ENCODE measurements at places on chromosomes 6 and 20.
A peak's percentile ranks its signal among the peaks of the same experiment; 100 is the strongest.

- DNase-seq: no peak
These were observed 213.1 kb downstream of the PREX1 start for GRCh38 chr20:48614593-48615274.

DNA sequence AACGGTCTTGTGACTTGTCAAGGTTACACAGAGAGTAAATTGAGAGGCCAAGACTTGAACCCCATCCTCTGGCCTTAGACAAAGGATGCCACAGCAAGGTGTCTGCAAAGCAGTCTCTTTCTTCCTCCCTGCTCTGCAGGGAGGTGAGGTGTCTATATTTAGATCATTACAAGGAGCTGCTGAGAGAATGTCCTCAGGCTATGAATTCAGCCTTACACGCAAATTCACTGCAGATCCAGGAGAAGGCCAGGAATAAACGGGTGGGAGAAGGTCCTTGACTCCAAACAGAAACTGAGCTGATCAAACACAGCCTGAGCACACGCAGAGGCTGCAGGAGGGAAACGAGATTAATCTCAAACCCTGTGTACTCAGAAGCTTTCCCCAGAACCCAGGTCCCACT, 48.6 kb upstream of the PTPRT start:
- no peak for DNase-seq

DNA sequence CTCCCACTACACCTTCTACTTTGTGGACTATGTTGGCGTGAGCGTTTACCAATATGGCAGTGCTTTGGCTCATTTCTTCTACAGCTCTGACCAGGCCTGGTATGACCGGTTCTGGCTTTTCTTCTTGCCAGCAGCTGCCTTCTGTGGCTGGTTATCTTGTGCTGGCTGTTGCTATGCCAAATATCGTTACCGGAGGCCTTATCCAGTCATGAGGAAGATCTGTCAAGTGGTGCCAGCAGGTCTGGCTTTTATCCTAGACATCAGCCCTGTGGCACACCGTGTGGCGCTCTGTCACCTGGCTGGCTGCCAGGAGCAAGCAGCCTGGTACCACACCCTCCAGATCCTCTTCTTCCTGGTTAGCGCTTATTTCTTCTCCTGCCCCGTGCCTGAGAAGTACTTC, 16.5 kb upstream of the EFHC1 start:
- no peak for DNase-seq

GRCh38 chr20:22791877-22792525, 207.6 kb upstream of the FOXA2 start:
- no peak for DNase-seq

DNA sequence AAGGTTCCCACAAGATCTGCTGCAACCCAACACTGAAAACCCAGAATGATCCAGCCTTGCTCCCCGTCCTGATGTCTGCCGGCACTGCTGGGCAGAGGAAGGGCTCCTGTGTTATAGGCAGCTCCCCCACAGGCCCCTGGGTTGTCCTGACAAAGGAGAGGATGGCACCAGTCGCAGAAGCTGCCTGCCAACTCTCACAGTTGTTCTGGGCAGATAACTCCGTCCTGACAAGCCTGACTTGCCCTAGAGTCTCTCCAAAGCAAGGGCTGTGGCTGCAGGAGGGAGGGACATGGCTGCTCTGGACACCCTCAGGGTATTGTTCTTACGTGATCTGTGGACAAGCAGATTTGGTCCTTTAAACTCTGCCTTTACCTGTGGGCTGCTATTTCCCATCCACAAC, 243.8 kb downstream of the CDH26 start:
- no peak for DNase-seq

DNA sequence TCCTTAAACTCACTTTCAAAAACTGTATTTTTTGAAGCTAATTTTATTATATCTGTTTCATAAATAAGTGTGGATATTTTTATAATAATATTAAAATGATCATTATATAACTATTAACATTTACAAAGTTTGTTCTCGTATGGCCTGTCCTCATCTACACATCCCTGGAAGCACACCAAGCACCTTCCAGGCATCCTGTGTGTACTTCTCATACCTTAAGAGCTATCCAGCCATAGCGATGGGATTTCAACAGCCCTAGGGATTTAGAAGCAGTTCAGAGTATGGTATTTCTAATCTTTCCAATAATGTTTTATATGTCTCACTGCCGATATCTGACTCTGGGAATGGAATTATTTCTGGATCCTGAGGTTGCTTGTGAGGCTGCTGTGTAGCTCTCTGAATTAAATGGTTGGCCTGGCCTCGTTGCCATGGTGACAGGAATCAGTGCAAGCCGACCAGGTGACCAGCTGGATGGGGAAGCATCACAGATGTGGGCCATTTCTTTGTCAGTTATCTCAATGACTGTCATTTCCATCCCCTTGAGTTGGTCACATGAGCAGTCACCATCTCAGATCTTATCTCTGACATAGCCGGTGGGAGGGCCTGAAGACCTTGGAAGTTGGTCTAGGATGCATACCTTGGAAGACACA, 265.2 kb upstream of the RIN2 start:
- DNase-seq: no peak

- DNase-seq: no peak
These were observed 103.7 kb downstream of the ARID1B start for GRCh38 chr6:156880913-156881312.

GRCh38 chr6:119308048-119308570, 41.5 kb downstream of the MAN1A1 start:
- DNase-seq: no peak

DNA sequence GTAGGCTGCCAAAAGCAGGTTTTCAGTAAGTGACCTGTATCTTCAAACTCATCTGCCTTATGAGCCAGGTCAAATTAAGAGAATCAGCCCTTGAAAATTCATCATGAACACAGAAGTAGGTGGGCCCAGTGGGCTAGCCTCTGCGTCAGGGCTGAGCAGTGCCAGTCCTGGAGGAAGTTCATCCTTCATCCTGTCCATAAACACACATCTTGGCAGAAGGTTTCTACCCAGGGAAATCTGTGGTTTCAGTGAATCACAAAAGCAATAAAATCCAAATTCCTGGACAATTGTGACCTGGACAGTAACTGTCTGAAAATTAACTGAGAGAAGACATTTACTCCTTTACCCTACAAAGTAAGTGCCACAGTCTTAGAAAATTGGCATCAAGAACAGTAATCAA, 72.4 kb downstream of the ATG5 start:
- no peak for DNase-seq

GRCh38 chr6:93574299-93574698, 154.9 kb upstream of the EPHA7 start:
- no peak for DNase-seq

GRCh38 chr20:60820918-60821317, 431.1 kb upstream of the CDH4 start:
- no peak for DNase-seq

GRCh38 chr20:39268981-39269461, 306.9 kb downstream of the DHX35 start:
- DNase-seq: peak; percentile 7

GRCh38 chr20:59993736-59994430, 35.7 kb downstream of the CDH26 start:
- no peak for DNase-seq

- no peak for DNase-seq
These were observed 15.1 kb downstream of the ATRN start for GRCh38 chr20:3485913-3486312.

- DNase-seq: no peak
These were observed 22.1 kb downstream of the PTPRT start for GRCh38 chr20:43167615-43168014.

- no peak for DNase-seq
These were observed 262.2 kb downstream of the NRN1 start for GRCh38 chr6:5744497-5744896.

- no peak for DNase-seq
These were observed 52.9 kb upstream of the GPR31 start for GRCh38 chr6:167210375-167211294.

DNA sequence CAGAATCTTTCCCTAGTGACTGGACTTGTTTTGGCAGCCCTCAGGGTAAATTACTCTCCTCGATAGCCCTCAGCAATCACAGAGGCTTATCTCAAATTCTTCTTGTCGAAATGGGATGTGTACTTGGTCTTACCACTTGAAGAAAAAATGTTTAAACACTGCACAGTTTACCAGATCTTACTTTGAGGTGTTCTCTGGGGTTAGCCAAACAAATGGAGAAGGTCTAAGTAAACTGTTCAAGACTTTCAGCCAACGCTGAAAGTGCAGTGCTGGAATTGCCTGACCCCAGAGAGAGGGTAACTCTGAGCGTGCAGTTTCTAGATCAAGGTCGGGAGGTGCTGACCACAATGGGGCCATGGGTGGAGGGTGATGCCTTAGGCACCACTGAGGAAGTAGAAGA, 39.2 kb downstream of the MYLIP start:
- DNase-seq: no peak

GRCh38 chr6:78251931-78252330, 599.1 kb downstream of the MEI4 start:
- DNase-seq: no peak
